Spleen (tissue), 13 donors: ENCODE measurements at places on chromosomes 11 and 22. TPM values are rescaled to one million over a fixed set of nuclear protein-coding genes. Genes with fewer than 3 reads are reported as not detected.
A peak's percentile ranks its signal among the peaks of the same experiment; 100 is the strongest.

B3GAT1 gene
- total RNA-seq = 0.81 TPM

TRPC6 gene
- total RNA-seq = 6.3 TPM

MYBPC3 gene
- total RNA-seq = 0.91 TPM

C11orf16 gene
- not detected for total RNA-seq

JHY gene
- total RNA-seq = 4.1 TPM

CDC42EP2 gene
- total RNA-seq = 48.0 TPM

BRSK2 gene
- 0.47 TPM for total RNA-seq

APOA1 gene
- not detected for total RNA-seq

RCOR2 gene
- total RNA-seq = 0.52 TPM

SAA1 gene
- total RNA-seq = 5.6 TPM

FAM227A gene
- total RNA-seq = 0.33 TPM

DNA sequence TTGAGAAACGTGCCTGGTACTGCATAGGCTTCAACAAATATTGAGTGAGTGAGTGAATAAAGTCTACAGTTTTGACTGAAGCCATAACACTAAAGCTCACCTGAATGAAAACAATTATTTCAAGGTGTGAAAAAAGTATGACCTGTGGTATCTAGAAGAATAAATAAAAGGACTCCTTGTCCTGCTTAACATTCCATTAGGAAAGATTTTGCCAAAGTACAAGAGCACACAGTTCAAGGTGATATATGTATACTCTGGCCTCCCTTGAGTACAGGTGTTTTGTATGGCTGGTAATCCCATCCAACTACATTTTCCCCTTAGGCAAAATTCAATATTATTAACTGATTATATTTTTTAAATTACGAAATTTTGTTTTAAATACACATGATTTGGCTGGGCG, 1.8 kb upstream of the CREBZF start:
- DNase-seq = no peak

GRCh38 chr22:38953577-38954413, 3.6 kb upstream of the APOBEC3A start:
- peak; percentile 80 for DNase-seq

GRCh38 chr11:46112961-46113607, 8.2 kb downstream of the PHF21A start:
- no peak for DNase-seq

DNA sequence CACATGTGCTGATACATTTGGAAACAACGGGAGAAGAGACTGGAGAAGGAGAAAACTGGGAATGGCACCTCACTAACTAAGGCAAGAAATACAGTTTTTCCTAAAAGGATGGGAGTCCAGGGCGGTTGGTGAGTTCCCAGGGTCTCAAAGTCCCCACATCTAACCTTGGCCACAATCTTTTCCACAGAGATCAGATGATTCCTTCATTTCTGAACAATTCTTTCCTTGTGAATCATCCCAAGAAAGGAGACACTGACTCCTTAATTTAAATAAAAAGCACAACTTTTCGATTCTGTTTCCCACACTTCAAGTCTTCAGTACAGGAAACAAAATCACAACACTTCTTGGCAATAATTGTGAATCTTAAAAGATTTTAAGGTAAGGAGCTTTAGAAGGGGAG, 384.7 kb downstream of the DCDC1 start:
- no peak for DNase-seq

- peak; percentile 97 for DNase-seq
Measured at GRCh38 chr11:47248664-47249377, at the start of gene ACP2. Gene ACP2, minus strand, starts transcription at chr11:47248814. Its CDS starts 25 bp downstream, at chr11:47248789.

DNA sequence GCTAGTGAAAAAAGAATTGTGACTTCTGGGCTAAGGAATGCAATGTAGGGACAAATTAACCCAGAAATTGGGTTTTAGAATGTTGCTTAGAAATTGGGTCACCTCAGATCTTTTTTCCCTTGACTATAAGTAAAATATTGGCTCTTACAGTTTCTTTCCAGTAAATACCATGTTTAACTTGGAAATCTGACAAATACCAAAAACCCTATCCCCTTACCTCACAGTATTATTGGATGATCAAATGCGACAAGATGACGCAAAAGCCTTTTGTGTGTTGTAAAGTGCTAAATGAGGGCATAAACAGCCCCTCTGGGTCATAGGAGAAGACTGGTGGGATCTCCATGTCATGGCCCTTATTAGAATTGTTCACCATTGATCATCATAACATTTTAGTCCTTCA, 6.1 kb upstream of the UPB1 start:
- no peak for DNase-seq

DNA sequence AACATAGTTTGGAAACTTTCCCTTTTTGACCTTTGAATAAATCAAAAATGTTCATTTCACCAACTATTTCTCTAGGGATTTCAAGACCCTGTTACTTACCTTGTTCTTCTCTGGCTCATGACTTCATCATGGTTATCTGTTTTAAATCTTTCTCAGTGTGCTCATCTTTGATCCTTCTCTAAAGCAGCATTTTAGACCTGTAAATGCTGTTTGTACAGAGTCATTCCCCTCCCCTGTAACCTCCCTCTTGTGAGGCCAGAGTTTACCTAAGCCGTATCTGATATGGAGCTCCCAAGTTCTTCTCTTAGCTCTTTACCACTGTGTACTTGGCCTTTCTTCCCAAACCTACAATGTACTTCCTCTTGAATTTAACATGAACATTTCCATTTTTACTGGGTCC, 56.0 kb downstream of the ACER3 start:
- DNase-seq = no peak

GRCh38 chr11:118057251-118058145, 19.4 kb upstream of the TMPRSS4 start:
- DNase-seq = no peak

GRCh38 chr22:44399906-44400762, 87.4 kb upstream of the SHISAL1 start:
- DNase-seq = peak; percentile 58

DNA sequence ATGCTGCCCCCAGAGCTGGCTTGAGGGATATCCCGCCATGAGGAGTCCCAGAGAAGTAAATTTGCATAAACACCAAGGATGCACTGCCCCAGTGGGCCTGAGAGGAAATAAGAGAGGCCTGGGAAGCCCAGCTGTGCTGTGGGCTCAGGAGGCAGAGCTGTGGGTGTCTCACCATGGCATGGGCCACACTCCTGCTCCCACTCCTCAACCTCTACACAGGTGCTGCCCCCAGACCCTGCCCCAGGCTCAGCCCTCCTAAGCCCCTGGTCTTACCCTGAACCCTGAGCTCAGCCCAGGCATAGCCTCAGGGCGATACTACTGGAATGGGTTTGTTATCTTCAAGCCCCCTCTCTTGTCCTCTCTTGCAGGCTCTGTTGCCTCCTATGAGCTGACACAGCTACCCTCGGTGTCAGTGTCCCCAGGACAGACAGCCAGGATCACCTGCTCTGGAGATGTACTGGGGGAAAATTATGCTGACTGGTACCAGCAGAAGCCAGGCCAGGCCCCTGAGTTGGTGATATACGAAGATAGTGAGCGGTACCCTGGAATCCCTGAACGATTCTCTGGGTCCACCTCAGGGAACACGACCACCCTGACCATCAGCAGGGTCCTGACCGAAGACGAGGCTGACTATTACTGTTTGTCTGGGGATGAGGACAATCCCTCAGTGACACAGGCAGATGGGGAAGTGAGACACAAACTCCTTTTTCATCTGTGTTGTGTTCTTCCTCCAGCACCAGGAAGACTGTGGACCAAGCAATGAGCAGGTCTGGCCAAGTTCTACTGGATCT, 59.9 kb downstream of the GGTLC2 start:
- no peak for DNase-seq

- no peak for DNase-seq
Measured at GRCh38 chr11:72692498-72693237, 18.4 kb upstream of the PDE2A start.

DNA sequence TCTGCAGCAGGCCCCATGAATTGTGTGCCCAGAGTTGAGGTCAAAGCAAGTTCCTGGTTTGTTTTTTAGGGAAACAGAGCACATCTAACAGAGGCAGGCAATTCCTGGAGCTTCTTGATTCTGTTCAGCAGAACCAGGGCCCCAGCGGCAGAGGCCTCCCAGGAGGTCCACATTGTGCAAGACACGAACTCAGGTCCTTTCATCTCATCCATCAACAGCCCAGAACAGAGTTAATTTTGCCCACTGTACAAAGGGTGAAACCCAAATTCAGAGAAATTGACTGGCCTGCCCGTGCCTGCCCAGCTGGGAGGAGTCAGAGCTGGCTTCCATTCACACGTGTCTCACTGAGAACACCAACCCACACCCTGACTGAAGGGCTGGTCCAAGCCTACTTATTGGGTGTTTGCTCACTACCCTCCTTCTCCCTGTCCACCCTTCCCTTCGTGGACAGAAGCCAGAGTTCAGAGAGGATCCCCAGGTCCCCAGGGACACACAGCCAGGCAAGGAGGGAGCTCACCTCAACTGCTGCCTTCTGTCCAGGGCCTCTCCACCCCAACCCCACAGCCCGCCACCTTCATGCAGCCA, 607.1 kb downstream of the TBC1D22A start:
- no peak for DNase-seq

- peak; percentile 40 for DNase-seq
Measured at GRCh38 chr11:71207563-71207962, 44.8 kb downstream of the SHANK2 start.

DNA sequence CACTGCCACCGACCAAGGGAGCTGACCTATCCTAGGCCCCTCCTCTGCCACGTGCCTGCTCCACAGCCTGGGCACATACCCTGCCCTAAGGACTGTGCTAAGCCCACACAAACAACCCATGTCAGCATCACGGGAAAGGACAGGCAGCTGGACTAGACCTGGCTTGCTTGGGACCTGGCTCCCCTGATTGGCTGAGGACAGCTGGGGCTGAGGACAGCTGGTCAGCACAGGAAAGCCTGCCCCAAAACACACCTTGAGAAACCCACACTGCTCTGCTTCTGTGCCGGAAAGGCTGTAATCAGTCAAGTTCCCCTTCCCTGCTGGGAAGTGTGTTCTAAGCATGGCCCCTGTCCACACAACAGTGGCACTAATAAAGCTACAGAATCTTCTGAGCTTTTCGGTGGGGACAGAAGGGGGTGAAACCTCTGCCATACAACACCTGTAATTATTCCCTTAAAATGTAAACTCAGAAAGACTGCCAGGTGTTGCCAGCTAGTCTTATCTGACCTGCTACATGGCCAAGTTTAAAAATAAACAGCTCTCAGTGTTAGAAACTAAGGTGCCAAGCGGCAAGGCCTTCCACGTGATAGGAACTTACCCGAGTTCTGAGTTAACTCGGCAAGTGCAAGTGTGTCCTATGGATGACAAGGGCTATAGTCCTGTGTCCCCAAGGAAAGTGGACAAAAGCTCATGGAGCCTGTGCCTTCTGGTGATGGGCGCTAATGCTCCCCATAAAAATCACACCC, 35.7 kb upstream of the ARFGAP3 start:
- peak; percentile 90 for DNase-seq

GRCh38 chr22:43481568-43482317, 69.9 kb downstream of the MPPED1 start:
- peak; percentile 78 for DNase-seq

DNA sequence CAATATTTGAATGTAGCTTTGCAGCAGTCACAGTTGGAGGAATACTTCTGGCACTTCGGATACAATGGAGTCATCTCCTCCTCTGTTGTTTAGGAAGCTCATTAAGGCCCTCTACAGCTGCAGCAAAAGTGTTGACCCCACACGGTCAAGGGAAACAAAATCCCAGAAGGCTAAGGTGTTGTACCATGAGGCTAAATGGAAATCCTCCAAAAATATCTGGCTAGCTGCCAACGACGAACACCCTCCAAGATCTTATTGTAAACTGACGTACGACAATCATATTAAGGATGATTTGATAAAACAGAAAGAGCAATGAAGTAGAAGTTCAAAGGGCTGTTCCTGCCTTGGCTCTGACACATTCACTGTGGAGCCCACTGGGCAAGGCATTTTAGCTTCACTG, 4.0 kb downstream of the POGLUT3 start:
- no peak for DNase-seq

GRCh38 chr22:39748877-39749276, 144.7 kb downstream of the ENTHD1 start:
- DNase-seq = no peak

DNA sequence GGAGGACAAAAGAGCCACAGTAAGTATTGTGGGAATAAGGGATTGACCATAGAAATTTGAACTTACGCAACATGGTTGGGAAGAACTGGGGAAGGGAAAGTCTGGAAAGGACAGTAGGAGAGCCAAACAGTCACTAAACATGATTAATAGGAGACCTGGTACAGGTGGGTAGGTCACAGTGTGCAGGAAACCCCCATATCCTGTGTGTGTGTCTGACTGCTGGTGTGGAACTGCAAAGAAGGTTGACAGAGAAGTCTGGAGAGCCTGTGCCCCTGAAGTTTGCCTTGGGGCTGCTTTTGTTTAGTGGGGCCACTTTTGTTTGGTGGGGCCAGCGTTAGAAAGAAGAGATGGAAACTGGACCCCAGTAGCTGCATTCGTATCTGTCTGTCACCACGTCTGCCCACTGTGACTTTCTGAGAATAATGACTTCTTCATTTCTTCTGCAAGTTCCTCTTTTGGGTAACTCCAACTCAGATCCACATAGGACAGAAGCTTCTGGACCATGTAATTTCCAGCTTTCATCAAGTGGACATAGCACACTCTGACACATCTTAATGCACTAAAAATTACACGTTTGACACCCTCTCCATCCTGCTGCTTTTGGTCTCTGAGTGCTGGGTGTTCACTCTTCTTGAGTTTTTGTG, 126.8 kb upstream of the RAG2 start:
- DNase-seq = no peak

DNA sequence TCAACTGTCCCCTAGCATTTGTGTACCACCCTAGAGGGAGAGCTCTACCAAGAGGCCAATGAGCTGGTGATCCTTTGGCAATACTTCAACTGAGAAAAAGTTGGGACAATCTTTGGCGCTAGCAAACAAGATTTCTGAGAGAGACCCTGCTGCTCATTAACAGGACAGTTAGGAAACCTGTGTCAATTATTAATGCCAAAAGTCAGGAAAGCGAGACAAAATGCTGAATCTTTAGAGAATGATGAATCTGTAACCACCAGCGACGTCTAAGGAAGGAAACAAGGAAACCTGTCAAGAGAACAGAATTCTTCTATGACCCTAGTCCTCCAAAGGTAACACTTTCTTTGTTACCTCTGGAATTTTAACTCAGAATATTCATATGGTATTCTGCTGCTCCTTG, 19.9 kb downstream of the LARGE2 start:
- no peak for DNase-seq

- peak; percentile 90 for DNase-seq
Measured at GRCh38 chr11:62708793-62709192, 1.3 kb downstream of the GNG3 start.

- DNase-seq = no peak
Measured at GRCh38 chr11:109996060-109996459, 97.1 kb upstream of the ZC3H12C start.

DNA sequence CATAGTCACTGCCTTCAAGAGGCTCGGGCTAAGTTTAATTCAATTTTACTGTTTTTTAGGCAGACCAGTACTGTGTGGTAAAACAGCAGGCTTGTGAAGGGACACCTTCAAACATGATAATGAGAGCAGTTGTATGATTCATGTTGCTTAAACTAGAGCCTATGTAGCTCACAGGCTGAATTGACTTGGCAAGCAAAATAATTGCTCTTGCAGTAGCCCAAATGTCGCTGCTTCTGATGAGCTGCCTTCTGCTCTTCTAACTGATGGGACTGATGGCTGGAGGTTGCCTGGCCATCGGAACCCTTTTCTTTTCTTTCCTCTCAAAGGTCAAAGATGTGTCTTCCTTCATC, 137.6 kb downstream of the MAML2 start:
- DNase-seq = no peak

- no peak for DNase-seq
Measured at GRCh38 chr11:45848654-45849081, 1.4 kb downstream of the CRY2 start.

GRCh38 chr22:27212617-27213177, 555.3 kb downstream of the MIAT start:
- DNase-seq = no peak

GRCh38 chr11:122229078-122229477, 113.1 kb upstream of the BLID start:
- no peak for DNase-seq
